Endothelial cell (in vitro differentiated cells): ENCODE measurements at places on chromosomes 6 and 20.

- no peak for DNase-seq
Measured at GRCh38 chr6:30157581-30157980, 3.4 kb downstream of the TRIM10 start.

GRCh38 chr6:87066449-87067333 is 28.2 kb downstream of the CGA start:
- peak; percentile 45 for DNase-seq

DNA sequence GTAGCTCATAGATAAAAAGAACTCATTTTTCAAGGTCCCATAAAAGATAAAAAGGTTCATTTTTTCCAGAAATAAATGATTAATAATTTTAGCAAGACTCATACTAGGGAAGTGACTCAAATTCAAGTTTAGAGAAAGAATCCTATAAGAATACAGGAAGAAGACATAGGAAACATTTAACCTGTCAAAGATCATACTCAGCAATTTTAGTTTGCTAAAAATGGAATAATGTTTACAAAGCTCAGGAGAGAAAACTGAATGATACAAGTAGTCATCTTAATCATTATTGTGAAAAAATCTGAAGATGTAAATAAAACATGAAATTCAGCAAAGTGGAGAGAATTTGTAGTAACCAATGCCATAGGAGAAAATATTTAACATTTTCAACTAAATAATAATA is 926.6 kb downstream of the TBC1D32 start:
- DNase-seq: no peak

DNA sequence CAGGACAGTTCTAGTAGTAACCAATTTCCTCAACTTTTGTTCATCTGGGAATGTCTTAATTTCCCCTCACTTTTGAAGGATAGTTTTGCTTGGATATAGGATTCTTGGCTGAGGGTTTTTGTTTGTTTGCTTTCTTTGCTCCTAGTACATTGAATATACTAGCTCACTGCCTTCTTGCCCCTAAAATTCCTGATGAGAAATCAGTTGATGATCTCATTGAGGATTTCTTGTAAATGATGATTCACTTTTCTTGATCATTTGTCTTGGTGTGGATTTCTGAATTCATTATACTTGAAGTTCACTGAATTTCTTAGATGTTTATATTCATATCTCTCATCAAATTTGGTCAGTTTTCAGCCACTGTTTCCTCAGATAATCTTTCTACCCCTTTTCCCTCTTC is 49.1 kb upstream of the PRDM1 start:
- no peak for DNase-seq

DNA sequence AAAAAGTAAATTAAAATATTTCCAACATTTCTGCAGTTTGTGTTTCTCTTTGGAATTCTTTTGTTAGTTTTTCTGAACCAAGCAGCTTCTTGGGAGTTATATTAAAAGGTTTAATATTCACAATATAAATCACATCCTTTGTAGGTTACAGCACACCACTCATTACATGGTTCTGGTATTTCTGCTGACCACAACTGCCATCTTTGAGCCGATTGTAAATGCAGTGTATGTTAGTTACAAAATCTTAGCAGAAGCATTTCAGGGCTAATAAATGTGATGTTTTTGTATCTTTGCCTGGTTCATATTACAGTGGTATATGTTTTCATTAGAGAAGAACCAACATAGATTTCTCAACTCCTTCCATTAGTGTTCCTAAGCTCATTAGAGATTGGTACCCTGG is 19.1 kb upstream of the TSHZ2 start:
- DNase-seq: no peak

DNA sequence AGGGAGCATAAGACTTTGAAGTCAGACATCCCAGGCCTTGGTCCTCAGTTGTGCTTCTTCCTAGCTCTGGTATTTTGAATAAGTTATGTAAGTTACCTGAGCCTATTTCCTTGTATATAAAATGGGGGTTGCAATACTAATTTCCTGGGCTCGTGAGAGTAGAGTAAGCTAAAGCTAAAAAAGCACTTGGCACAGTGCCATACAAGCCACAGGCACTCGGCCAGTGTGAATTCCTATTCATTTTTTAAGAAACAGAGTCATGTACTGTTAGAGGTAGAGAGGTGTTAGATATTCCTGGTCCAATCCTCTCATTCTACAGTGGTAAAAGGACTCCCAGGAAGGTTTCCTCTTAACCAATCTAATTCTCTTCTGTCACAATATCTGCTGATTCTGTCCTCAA is 79.6 kb upstream of the EPB41L1 start:
- DNase-seq: no peak

DNA sequence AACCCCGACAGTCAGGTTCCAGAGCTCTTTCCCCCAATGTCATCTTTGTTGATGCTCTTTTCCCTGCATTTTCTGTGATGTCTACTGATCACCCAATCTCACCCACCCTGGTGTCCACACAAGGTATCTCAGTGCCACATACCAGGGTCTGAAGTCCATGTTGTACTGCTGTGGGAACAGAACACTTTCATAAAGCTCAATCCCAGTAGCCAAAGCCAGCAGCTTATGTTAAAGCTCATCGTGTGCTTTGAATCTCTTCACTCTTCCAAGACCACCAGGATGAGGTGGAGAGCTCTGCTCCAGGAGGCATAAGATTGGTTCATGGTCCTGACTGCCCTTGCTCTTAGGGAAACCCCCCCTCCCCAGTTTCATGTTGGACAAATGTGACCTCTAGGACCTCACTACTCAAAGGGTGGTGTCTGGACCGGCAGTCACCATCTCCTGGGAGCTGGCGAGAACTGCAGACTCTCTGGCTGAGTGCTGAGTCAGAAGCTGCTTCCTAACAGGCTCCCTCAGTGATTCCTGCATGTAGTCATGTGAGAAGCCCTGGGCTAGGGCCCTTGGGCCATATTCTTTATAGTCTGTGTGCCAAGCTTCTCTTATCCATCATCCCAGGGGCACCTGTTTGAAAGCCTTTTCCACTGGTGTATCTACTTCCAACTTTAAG is 13.4 kb upstream of the CPNE5 start:
- no peak for DNase-seq

- DNase-seq: no peak
Measured at GRCh38 chr6:52929321-52930164, 20.0 kb upstream of the GSTA3 start.

DNA sequence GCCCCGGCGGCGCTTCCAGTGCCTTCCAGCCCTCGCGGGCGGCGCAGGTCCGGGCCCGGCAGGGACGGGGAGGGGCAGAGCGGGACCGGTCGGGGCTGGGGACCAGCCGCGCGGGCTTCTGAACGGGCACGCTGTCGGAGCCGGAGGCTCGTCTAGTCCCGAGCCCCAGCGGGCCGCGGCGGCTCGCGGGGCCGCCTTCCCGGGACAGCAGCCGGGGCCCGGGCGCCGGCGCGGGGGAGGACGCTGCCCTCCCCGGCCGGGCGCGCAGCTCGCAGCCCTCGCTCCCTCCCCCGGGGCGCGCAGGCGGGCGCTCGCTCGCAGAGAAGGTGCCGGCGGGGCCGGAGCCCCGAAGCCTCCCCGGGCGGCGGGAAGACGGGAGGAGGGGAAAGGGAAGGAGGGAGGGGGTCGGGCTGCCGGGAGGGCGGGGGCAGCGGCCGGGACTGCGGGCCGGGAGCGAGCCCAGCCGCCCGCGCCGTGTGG is 696 bp upstream of the SIRPA start:
- DNase-seq: peak; percentile 71
